ENCODE measurements at places on chromosomes 1 and 21.

DNA sequence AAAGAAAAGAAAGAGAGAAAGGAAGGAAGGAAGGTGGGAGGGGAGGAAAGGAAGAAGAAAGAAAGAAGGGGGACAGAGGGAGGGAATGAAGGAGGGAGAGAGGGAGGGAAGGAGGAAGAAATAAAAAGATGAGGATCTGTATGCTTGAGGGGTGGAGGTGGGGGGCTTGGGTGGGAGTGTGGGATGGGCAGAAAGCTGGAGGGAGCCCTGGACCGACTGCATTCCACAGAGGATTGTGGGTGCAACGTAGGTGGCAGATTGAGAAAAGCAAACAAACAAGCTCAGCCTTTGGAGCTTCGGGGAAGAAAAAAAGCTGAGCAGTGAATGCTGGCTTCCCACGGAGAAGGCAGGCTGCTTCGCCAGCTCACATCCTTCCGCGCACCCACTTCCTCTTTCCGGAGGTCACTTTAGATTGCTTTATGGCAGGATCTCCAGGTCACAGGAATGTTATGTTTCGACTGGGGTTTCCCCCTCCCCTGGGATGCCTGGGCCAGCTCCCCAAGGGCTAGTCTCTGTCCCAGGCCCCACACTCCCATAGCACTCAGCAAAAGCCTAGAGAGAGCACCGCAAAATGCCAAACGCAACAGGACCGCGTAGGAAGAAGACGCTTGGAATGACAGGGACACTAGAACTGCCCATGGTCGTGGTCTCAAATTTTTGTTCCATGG, 20.7 kb upstream of the LGALS8 start:
- peak; percentile 65 for DNase-seq

DNA sequence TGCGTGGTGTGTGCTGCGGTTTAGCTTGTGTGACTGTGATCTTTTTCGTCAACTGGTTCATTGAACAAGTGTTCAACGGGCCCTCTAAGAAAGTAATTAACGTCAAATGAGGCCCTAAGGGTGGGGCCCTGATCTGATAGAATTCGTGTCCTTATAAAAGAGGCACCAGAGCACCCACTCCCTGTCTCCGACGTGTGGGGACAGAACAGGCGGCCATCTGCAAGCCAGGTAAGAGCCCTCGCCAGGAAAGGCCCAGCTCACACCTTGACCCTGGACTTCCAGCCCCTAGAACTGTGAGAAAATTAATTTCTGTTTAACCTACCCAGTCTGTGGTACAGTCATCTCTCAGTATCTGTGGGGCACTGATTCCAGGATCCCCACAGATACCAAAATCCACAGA, 20.4 kb upstream of the SAMD11 start:
- no peak for DNase-seq

DNA sequence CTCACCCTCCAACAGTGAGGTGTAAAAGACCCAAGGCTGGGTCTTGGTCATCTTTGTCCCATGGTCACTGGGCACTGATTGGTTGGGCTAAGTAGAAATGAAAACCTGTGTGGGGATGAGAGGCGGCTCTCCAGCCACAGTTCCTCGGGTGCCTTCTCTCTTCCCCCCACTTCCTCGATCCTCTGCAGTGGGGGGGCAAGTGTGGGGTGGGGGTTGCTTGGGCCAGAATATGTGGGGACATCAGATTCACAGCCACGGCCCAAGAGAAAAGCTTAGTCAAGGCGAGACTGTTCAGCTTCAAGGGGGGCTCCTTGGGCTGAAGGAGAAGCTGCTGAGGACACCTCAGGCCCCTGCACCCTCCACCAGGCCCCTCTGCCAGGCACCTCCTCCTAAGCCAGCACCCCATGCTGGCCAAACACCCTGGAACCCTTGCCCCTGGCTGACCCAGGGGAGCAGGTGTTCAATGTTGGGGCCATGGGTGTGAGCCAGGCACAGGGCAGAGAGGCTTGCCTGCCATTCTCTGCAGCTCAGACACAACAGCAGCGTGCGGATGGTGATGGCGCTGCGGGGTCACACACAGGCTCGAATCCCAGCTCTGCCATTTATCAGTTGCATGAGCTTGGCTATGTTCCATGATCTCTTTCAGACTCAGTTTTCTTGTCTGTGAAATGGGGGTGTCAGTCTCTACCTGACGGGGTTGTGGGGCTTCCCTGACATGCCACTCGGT, 21.0 kb upstream of the TNFRSF1B start:
- no peak for DNase-seq

DNA sequence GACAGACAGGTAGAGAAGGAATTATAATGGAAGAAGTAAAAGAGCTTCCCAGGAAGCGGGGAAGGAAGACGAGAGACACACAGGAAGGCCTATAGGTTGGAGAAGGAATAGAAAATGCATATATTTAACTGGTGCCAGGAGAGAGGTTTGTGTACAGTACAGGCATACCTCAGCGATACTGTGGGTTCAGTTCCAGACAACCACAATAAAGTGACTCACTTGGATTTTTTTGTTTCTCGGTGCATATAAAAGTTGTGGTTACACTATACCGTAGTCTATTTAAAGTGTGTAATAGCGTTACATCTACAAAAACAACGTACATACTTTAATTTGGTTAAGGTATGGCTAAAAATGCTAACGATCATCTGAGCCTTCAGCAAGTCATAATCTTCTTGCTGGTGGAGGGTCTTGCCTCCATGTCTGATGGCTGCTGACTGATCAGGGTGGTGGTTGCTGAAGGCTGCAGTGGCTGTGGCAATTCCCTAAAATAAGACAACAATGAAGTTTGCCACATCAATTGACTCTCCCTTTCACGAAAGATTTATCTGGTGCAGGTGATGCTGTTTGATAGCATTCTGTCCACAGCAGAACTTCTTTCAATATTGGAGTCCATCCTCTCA, 16.0 kb downstream of the YARS1 start:
- DNase-seq, result no peak

GRCh38 chr1:5756434-5757186, 235.6 kb downstream of the NPHP4 start:
- no peak for DNase-seq

- peak; percentile 22 for DNase-seq
These were observed 169.3 kb downstream of the ST6GALNAC5 start for GRCh38 chr1:77036560-77036959.

DNA sequence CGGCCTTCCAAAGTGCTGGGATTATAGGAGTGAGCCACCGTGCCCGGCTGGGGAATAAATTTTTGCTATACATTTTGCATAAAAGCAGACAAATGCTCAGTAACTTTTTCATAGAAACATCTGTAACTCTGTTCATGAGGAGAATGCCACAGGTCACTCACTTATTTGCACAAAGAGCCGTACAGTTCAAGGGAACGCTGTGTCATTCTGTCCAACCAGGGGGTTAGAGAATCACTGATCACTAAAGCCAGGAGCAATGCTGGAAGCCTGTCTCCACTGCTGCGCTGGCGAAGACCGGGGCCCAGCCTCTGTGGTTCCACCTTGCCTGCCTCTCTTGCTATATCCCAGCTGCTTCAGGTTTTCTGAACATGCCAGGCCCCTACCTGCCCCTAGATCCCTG, 58.3 kb downstream of the RUNX1 start:
- no peak for DNase-seq

DNA sequence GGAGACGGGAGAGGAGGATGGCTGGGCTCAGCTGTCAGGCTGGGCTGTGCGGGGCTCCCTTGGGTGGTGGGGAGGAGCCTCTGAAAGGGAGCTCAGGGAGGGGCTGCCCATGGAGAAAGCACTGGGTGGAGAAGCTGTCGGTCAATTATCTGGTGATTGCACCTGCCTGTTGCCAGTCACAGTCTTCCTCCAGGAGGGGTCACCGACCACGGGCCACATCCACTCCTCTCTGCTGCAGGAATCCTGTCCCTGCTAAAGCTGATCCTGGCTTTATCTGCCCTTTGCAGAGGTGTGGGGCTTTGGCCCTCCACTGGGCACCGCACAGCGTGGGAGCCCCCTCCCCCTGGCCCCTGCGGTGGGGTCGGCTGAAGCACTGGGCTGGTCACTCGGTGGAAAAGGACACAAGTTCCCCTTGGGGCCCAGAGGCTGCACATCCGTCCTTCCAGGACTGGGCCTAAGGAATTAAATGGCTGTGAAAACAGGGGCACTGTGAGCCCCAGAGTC, 21.8 kb upstream of the COL18A1 start:
- DNase-seq, result no peak

GRCh38 chr1:68173283-68173935, 58.9 kb downstream of the WLS start:
- peak; percentile 57 for DNase-seq

- no peak for DNase-seq
These were observed 59.7 kb downstream of the UBE2T start for GRCh38 chr1:202282025-202282371.

GRCh38 chr1:109769330-109770078, 5.8 kb upstream of the EPS8L3 start:
- peak; percentile 73 for DNase-seq

GRCh38 chr21:25350056-25350455, 257.2 kb downstream of the MRPL39 start:
- DNase-seq, result no peak

DNA sequence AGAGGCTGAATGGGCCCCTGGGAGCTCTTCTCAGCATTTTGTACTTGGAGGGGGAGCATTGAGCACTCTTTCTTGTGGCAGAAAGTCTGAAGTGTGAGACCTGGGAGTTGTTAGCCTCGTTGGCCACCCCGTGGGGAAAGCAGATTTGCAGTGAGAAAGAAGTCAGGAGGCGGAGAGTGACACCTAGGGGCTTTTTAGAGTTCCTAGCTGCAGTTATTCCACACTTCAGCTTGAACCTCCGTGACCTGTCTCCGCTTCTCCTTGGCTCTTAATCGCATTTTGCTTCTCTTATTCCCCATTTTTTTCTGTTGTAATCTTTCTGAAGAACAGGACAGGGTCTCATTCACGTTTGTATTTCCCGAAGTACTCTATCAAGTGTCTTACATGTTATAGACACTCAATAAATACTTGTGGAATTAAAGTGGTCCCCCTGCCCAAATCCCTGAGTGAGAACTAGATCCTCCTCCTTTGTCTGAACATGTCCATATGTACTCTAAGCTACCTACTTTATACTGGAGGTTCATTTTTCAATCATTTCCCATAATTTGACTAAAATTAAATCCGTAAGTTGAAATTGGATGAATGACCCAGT, 14.5 kb upstream of the C1orf141 start:
- DNase-seq, result peak; percentile 52

DNA sequence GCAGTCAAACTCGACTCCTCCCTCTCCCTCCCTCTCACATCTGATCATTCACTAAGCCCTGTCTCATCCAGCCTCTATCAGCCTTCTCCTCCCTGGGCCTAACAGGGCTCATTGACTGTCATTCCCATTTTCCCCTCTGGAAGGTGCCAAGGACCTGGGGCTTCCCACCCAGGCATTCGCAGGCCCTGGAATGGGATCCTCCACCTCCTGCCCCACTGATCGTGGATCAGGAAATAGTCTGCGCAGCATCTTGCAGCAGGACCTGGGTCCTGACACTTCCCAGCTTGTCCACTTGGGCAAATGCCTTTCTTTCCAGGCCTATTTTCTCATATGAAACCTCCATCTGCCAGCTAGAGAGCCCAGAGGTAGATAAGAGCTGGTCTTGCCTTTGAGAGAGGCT, 71.2 kb upstream of the ZC3H12A start:
- DNase-seq, result no peak

- DNase-seq, result peak; percentile 78
These were observed 1.4 kb downstream of the IER5 start for GRCh38 chr1:181089676-181090544.

- DNase-seq, result no peak
These were observed 19.2 kb downstream of the S100A7 start for GRCh38 chr1:153441238-153441755.

DNA sequence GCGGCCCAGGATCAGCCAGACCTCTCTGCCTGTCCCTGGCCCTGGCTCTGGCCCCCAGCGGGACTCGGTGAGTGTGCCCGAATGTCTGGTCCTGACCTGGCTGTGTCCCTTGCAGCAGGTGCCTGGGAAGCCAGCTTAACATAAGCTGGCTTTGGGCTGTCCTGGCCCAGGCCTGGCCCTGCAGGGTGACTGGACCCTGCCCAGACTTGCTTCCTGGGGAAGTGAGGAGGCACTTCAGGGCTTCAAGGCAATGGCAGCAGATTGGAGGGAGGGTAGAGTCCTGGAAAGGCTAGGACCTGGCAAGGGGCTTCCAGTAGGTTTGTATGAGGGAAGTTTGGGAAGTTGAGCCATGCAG, 16.4 kb downstream of the RPS6KA1 start:
- DNase-seq, result no peak

GRCh38 chr1:168865850-168866620, 137.0 kb upstream of the DPT start:
- DNase-seq, result no peak

DNA sequence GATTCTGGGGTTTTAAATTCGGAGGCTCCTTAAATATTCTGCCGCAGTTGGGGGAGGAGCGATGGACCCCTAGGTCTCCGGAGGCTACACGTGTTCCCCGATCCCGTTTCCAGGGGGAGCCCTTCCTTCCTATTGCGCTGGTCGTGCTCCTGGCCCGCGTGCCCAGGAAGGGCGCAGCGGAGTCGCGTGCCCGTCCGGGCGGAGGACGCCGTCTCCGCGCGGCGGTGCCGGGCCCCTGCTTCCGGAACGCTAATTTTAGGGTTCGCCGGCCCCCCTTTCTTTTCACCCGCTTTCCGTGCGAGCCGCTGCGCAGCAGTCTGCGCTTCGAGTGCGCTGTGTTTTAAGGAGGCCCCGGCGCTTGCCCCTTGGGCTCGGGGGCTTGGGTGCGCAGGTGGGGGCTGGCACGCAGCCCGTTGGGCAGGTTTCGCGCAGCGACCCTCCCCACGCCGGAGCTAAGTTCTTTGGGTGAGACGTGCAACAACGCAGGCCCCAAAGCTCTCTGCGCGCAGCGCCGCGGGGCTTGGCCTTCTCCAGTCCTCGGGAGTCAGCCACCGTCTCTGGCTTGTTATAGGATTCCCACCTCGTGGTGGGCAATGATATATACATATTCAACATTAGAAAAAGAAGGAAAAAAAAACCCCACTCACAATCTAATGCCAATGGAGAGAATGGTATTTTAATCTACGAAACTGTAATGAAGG, 43.5 kb upstream of the DNAJC6 start:
- DNase-seq, result peak; percentile 5

DNA sequence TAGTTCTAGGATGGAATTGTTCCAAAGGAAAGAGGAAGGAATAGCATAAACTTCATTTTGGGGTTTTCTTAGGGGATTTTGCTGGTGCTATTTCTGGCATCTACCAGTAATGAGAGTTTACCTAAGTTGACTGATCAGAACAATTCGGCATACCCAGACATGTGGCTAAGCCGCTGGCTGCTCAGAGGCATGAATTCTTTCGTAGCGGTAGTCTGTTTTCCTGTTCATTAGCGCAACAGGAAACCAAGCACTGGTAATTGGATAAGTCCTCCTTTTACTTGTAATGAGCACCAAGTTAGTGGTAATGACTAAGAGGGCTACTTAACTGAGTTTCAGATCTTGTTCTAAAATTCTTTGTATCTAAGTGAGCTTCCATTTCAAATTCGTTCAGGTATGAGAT, 38.6 kb downstream of the C21orf91 start:
- no peak for DNase-seq

Data from NCI-H226 (cell line).